NCI-H187 treated with DMSO at 0.1 percent for 48 hours (cell line): ENCODE measurements at places on chromosomes 13 and 19.
A peak's percentile ranks its signal among the peaks of the same experiment; 100 is the strongest.

GRCh38 chr13:108305655-108306054 lies 36.1 kb downstream of the TNFSF13B start:
- DNase-seq: no peak

DNA sequence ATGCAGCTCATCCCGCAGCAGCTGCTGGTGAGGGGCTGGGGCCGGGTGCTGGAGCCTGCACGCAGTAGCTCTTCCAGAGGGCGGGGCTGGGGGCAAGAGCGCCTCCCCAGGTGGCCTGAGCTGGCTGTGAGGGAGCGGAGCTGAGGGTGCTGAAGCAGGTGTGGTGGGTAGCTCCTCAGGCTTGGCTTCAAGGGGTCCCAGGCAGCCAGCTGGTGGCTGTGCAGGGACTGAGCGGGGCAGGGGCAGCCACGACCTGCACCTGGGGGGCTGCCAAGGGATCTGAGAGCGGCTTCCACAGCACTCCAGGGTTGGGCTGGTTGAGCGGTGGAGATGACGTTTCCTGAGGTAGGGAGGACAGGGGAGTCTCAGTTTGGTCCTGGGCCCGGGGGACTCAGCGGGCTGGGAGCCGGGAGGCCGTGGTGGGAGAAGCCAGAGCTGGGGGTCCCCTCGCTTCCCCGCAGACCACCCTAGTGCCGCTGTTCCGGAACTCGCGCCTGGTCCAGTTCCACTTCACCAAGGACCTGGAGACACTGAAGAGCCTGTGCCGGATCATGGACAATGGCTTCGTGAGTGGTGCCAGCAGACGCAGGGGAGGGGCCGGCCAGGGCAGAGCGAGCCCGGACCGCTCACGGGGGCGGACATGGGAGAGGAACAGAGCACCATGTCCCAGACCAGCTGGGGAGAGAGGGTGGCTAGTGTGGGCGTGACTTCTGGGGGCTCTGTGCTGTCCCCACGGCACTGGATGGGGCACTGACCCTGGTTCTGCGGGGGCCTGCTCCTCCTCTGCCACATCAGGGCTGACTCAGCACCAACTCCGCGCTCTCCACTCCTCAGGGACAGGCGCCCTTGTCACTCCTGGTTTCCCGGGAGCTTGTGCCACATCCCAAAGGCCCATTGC lies 7.4 kb downstream of the PTOV1 start:
- DNase-seq: no peak

DNA sequence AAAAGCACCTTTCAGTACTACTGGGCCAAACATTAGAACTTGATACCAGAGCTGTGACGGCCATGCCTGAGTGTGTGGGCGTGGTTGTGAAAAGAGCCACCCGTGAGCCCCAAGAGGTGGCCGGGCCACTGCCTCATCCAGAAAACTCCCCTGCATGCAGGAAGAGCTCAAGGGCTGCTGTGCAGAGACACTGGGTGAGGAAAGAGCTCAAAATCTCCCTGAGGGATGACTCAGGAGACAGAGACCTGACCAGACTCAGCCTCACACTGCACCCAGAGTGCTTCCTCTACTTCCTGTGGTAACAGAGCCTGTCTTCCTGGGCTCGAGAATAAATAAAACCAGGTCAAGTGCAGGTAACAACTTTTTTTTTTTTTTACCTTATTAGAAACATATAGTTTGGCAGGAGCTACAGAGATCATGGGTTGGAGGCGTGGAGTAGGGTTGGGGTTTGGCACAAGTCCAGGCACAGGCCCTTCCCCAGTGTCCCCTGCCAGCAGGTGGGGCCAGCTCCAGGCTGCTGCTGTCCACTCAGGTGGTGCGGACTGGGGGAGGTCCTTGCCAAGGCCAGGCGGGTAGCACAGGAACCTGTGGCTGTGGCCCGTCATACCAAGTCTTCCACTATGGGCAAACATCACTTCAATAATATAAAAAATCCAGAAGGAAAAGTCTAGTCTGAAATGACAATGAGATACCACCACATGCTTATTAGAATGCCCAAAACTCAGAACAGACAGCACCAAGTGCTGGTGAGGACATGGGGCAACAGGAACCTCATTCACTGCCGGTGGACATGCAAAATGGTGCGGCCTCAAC lies 25.5 kb downstream of the ELL start:
- no peak for DNase-seq

DNA sequence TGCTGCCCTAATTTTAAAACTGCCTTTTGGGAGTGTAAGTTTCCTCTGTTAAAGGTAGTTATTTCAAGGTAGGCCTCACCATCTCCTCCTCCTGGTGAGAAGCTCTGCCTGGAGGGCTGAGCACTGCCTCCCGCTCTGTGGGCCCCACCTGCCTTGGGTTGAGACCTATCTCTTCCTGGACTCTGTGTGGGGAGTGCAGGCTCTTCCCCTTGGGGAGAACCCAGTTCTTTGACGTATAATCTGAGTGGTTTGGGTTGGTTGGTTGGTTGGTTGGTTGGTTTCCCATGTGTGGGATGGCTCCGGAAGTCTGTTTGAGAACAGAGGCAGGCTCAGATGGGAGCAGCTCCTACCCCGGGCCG lies 39.1 kb downstream of the ACTN4 start:
- DNase-seq: no peak

- DNase-seq: no peak
Observed at GRCh38 chr19:31353833-31354232, 4.6 kb upstream of the TSHZ3 start.

DNA sequence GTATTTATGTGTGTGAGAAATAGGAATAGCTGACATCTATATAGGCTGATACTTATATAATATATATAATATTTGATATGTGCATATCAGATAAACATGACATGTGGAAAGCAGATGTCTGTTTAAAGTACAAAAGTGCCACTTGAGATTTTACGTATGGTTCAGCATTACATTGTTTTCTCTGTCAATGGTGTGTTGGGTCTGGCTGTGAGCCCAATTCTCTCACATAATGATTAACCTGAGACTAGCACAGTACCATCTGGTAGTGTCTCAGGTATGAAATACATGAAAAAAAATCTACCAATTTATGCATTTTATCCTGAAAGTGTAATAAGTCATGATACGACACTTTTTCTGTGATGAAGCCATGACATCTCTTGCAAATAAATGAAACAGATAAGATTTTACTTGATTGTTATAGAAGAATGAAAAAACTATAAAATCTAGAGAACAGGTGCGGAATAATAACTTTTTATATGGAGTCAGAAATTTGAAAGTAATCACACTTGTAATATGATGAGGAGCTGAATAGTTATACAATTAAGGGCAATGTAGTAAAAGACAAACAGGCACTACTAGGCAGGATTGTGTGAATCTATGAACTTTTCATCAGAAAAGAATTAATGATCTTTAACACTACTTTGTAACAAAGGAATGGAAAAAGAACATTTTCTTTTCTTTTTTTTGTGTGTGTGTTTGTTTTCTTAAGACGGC lies 1405.0 kb downstream of the OLFM4 start:
- peak; percentile 56 for DNase-seq

DNA sequence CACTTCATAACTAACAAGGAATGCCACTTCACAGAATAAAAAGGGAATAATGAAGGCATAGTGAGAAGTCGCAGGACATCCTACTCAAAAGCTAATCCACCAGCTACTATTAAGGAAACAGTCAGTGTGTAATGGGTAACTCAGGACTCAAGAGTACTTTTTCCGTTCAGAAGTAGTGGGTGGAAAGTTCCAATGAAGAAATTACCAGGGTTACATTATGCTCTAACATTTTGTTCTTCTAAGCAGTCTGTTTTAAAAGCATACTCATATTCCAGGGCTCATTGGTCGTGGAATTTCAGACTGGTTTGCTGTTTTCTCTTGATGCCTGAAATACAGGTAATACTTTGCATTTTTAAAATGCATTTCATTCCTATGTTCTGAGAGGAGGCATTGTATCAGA lies 222.4 kb upstream of the IRS2 start:
- no peak for DNase-seq

DNA sequence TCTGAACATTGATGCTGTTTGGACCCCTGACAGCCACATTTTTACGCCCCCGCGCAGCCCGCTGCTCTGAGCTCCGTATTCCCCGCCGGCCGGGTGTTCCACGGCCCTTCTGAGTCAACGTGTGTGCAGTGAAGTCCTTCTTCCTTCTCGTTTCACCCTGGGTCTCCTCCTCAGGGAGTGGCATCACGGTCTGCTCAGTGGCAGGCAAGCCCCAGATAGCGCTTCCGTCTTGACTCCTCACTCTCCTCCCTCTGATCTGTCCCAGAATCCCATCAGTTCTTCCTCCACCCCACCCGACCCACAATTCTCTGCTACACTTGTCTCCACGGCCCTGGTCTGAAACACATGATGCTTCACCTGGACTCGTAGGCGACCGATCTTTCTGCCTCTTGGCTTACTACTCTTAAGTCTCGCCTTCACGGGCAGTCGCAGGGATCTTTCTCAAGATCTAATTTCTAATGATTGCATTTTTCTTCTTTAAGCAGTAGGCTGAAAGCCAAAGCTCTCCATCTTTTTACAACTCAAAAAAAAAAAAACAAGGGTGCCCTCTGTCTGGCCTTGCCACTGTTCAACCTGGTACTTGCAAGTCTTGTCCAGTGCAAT lies 33.9 kb downstream of the CCNE1 start:
- peak; percentile 5 for DNase-seq

GRCh38 chr19:54271106-54271505 lies 9.8 kb downstream of the LILRB2 start:
- no peak for DNase-seq

- no peak for DNase-seq
Observed at GRCh38 chr13:37230346-37230745, 124.9 kb upstream of the CSNK1A1L start.

DNA sequence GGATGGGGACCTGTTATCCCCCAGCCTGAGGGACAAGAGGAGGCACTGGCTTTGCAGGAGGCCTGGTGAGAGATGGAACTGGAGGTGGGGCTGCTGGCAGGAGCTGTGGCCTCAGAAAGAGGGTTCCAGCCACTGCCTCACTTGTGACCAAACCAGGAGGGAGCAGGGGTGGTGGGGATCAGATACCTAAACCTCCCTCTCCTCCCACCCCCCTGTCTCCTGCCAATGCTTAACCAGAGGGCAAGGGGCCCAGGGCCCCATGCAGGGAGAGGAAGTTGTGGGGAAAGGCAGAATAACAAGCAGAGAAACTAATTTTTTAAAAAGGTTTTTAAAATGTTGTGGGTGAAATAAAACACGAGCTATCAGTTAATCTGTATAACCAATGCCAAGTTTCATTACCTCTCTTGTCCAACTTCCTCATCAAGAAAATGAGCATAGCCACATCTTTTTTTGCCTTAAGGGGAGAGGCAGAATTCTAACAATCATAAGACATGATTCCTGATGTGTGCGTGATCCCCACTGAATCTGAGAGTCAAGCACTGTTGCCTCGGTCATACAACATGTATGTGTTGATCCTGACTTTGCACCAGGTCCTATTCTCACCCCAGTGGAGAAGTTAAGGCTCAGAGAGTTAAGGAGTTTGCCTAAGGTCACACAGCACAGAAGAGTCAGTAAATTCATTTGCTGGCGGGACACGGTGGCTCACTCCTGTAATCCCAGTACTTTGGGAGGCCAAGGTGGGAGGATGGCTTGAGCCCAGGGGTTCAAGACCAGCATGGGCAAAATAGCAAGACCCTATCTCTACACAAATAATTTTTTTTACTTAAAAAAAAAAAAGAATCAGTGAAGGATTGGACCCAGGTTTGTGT lies 12.9 kb downstream of the FXYD5 start:
- DNase-seq: no peak

DNA sequence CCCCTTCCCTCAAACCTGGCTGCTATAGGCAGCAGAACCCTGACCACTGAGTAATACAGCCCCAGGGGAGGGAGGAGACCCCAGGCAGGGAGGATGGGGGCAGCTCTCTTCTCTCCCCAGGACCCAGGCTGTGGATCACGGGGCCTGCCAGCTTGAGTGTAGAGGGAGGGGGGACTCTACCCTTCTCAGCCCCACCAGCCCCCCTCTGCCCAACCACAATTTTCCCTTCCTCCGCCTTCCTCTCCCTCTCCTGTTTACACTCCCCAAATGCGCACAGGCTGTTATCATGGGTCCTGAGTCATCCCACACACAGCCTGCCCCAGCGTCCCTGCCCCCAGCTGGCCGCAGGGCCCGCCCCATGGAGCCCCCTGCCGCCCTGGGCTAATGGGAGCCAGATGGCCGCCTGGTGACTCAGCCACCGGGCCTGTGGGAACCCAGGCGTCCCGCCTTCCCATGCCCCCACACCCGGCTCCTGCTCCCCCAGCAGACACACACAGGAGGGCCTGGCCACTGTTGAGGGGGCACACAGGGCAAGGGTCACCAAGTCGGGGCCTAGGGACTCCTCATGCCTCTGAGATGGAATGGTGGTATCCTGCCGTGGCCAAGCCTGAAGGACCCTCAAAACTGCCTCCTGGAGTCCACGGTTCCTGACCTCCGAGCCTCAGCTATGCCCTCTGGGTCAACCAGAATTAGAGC lies 13.6 kb downstream of the CCDC97 start:
- no peak for DNase-seq

DNA sequence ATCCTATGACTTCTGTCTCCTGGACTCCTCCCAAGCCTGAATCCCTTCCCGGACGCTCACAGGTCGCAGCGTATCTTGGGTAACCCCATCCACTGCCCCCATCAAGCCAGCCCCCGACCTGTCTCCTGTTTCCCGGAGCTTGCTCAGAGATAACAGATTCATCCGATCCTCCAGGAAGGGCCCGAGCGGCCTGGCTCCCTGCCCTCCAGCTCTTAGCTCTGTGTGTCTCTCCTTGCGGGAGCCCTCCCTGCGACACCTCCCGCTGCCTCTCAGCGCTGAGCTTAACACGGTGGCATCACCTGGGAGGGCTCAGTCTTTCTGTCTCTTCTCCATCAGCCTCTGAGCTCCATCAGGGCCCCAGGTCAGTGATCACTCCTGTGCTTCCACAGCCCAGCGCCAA lies 4.3 kb upstream of the TMEM255B start:
- DNase-seq: no peak

DNA sequence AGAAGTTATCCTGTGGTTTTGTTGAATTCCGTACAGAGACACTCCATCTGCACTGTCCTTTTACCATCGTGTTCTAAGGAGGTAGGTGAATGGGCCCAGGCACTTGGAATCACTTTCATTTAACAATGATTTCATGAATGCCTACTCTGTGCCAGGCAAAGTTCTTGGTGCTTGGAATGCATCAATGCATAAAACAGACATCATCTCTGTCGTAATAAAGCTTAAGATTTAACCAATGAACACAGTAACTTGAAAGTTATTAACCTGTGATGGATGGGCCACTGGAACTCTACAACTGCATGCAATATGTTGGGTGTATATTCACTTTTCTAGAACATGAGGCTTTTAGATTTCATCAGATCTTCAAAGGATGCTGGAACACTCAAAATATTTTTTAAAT lies 14.1 kb upstream of the STARD13 start:
- no peak for DNase-seq

DNA sequence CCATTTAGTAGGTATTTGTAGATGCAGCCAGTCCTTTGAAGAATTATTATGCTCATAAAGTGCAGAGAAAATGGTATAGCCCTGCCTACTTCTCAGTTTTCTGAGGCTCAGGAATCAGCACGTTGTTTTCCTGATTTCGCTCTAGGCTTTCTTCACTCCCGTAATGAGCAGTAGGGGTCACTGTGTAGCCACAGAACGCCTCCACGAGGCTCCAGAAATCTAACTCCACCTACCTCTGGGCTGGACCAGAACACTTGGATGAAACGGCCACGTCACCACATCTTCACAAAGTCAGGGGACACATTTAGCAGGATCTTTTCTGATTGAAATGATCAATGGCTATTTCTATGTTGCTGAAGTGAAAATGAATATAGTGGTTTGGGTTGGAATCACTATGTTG lies 49.8 kb upstream of the GTF3A start:
- peak; percentile 32 for DNase-seq

- no peak for DNase-seq
Observed at GRCh38 chr13:95445131-95445530, 107.4 kb upstream of the CLDN10 start.

- no peak for DNase-seq
Observed at GRCh38 chr13:65660731-65661130, 1569.4 kb downstream of the PCDH9 start.

- DNase-seq: no peak
Observed at GRCh38 chr19:41321600-41322270, 11.8 kb downstream of the CCDC97 start.
